ENCODE measurements at places on chromosomes 2 and 18. TPM values are rescaled to one million over a fixed set of nuclear protein-coding genes. Genes with fewer than 3 reads are reported as not detected.
A peak's percentile ranks its signal among the peaks of the same experiment; 100 is the strongest.

GRCh38 chr18:36309436-36310391 is 12.2 kb downstream of the FHOD3 start:
- peak; percentile 94 for DNase-seq

DNA sequence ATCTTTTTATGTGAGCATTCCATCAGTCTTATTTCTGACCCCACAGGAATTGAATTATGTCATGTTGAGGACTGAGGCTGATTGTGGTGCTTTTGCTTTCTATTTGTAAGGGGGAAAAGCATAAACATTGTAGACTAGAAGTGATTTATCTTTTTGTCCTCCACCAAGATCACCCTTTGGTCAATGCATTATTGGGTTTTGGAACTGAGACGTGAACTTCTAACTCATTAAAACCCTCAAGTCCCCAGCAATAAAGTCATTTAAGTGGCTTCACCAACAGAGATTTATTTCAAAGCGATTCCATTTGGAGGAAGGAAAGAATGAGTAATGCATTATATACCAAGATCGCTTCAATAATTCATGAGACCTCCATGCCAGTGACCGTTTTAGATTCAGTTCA is 75.5 kb upstream of the TXNDC2 start:
- no peak for DNase-seq

DNA sequence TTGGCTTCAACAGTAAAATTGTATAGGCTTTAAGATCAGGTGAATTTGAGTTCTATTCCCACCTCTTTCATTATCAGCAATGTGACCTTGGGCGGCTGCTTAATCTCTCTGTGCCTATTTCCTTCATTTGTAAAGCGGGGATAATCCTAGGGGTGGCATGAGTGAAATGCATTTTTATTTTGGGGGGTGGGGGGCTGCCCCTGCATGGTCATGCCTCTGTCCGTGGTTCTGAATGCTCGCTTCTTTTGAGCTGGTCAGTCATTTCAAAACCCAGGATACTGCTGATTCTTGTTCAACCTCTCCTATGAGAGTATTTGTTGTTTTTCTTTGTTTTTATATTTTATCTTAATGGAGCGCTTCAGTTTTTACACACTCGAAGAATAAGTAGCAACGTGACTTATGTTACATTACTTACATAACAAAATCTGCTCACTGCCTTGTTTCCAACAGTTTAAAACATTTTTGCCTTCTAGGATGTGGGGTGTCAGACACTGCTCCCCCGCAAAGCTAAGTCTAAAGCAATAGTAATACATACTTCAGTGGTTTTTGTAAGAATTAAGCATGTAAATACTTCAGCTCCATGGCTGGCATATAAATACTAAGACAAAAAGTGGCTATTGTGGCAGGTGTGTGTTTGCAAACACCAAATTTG is 152.6 kb upstream of the PELI1 start:
- no peak for DNase-seq

- DNase-seq, result peak; percentile 18
Observed at GRCh38 chr2:235513984-235514626, 20.3 kb downstream of the AGAP1 start.

TSN gene
- 48.0 TPM for total RNA-seq

- DNase-seq, result no peak
Observed at GRCh38 chr2:118310681-118311429, 222.6 kb downstream of the INSIG2 start.

ING5 gene
- total RNA-seq, result 18.6 TPM

- DNase-seq, result no peak
Observed at GRCh38 chr2:12296915-12297314, 419.8 kb upstream of the TRIB2 start.

GRCh38 chr2:28407976-28408690 is 15.5 kb downstream of the FOSL2 start:
- DNase-seq, result peak; percentile 45

IL36RN gene
- not detected for total RNA-seq

Measured in osteoblast (primary cell).